ENCODE measurements at places on chromosomes 3 and 15.

- no peak for DNase-seq
These were observed 95.4 kb downstream of the RFTN1 start for GRCh38 chr3:16417945-16418739.

DNA sequence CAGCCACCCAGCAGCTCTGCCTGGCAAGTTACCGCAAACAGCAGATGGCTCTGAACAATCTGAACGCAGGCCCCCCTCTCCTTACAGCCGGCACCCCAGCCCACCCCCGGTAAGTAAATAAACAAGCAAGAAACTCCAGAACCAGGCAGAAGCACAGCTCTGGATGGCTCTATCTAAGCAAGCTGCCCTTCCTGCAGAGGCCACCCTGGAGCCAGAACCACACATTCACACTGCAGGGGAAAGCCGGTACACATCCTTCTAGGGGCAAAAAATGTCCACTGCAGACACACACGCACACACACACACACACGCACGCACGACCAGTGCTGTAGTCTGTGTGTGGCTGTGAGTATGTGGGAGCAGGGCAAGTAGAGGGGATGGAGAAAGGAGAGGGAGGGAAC, 63.9 kb downstream of the ADCY5 start:
- DNase-seq, result no peak

GRCh38 chr3:50580683-50581458, 11.5 kb downstream of the HEMK1 start:
- DNase-seq, result no peak

GRCh38 chr15:29920515-29920914, 98.2 kb upstream of the TJP1 start:
- no peak for DNase-seq

GRCh38 chr3:113006359-113007056, 15.7 kb downstream of the GTPBP8 start:
- no peak for DNase-seq

- DNase-seq, result no peak
These were observed 46.8 kb downstream of the KBTBD8 start for GRCh38 chr3:67044955-67045354.

DNA sequence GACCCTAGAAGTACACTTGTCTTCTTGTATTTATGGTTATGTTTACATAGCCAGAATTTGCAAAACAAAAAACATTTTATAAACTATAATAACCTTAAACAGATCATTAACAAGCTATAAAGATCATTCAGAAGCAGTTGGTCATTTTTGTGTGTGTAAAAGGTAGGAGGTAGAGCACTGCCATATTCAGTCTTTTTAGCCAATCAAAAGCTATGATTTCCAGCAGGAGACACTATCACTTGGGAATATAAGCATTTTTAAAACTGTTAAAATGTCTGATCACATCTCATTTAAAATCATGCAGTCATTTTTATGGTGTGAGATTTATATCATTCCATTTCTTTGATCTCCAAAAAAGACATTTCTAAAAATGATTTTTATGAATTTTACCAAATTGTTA, 42.6 kb upstream of the ATP2C1 start:
- no peak for DNase-seq

DNA sequence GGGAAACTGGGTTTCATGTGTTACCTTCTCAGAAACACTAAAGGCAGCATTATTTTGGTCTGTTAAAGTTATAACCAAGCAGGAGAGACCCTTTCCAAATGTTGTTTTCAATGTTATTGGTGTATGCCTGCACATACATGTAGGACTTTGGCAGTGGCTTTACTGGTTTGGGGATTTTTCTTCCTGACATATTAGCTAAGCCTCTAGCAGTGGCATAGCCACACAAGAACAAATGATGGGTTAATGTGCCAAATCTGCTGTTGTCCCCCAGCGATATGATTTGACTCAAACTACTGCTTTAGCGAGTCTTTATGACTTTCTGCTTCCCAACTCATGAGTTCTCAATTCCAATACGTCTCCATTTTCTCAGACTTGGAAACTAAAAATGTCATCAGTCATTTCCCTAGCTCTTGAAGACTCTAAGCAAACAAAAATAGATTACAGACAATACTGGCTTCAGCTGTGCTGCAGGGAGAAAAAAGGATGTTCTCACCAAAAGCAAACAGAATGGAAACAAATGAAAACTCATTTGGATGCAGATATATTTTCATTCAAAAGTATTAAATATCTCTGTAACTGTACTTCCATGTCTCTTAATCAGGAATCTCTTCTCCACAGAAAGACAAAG, 29.6 kb downstream of the TPM1 start:
- DNase-seq, result no peak

- DNase-seq, result no peak
These were observed 2.3 kb downstream of the LRRC28 start for GRCh38 chr15:99253381-99254090.
